H7 (cell line): ENCODE measurements at places on chromosomes 11 and 22.
A peak's percentile ranks its signal among the peaks of the same experiment; 100 is the strongest.

- no peak for DNase-seq
Measured at GRCh38 chr22:42947211-42947990, 67.5 kb downstream of the PACSIN2 start.

GRCh38 chr22:19959043-19959586 is 17.5 kb upstream of the TXNRD2 start:
- peak; percentile 100 for DNase-seq

DNA sequence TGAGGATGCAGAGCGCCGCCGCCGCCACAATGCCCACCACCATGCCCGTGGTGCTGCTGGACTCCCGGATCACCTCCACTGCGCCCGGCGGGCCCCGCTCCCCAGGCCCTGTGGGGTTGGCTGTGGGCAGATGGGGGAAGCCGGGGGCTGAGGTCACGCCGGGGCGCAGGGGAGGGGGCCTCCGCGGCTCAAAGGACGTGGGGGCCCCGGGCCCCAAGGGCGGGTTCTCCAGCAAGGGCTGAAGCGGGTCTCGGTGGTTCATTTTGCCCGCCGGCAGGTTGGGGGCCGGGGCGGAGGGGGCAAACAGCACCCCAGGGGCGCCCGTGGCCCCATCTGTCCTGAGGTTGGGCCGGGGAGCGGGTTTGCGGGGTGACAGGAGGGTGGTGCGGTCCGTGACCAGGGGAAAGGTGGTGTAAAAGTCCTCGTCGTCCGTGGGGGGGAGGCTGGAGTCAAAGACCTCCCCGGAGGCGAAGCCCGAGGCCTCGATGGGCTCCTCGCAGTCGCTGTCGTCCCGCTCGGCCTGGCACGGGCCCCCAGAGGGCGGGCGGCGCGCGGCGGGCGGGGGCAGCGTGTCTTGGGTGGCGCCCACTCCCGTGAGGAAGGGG is 16.5 kb downstream of the SLC22A12 start:
- DNase-seq, result no peak

DNA sequence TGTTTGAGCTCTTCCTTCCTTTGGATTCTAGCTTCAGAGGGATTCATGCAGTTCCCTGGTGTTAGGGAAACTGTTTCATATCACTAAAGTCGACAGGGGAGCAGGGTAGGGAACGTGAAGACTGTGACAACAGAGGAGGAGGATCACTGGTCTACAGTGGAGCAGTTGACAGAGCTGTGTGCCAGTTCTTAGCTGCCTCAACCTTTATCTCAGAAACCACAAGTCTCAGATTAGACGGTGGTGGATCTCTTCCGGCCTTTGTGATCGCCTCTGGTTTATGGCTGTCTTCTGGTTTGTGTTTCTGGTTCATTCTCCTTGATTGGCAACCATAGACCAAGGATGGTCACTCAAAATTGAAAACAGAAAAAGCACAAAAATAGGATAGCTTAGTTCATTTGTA is 538.9 kb upstream of the API5 start:
- no peak for DNase-seq

DNA sequence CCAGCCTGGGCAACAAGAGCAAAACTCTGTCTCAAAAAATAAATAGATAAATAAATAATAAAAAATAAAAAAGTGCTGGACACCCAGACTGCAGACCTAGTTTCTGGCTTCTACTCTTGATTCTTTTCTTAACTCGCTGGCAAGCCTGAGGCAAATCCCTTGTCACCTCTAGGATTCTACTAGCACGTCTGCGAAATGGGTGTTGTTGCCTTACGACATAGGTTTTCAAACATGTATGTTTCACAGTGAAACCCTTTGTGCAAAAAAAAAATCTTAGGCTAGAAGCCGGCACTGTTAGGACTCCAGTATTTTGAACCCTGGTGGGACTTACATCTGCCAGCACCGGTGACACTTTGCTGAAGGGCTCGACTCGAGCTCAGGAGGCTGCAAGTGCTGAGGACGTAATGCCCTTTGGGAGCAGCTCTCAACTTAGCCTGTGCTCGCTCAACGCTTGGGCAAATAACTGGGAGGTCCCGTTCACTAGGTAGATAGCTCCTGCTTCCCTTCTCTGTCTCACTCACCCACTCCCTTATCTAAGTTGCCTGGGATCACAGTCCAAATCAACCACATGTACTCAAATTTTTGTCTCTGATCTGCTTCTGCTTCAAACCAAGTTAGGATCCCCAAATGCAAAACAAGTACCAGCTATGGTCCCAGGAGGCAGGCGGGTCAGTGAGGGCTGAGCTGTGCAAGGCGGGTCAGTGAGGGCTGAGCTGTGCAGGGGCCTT is 34.7 kb upstream of the MYH9 start:
- peak; percentile 10 for DNase-seq

DNA sequence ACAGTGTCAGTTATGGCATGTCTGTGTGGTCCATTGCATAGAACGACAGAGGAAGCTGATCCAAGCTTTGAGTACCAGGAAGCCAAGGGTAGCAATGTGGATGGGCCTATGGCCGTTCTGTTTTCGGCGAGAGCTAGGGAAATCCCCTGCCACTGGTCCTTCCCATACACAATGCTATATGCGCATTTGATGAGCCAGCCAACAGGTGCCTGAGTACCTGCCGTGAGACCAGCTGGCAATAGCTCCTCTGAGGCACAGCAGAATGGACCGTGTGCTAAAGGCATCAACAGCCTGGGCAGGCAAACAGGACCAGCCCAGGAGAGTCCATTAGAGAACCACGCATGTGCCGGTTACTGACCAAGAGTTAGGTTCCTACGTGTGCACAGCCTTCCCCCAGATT is 753.0 kb downstream of the NTM start:
- DNase-seq, result peak; percentile 67
